ENCODE measurements at places on chromosomes 3 and 15.

DNA sequence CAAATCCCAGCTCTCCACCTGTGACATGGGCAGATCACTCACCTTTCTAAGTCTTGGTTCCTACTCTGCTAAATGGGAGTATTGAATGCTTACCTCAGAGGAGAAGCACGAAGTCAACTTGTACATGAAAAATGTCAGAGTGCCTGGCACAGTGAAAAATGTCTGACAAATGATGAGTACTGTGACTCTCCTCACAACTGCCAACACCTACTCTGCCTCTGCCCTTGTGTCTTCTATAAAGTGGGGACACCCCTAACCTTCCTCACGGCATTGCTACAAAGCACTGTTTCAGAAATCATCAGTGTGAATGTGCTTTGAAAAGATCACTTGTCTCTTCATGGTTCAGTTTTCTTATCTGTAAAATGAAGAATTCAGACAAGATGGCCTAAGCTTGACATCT, 940 bp upstream of the CCR1 start:
- DNase-seq = no peak

GRCh38 chr15:99113547-99114271, 8.8 kb downstream of the SYNM start:
- no peak for DNase-seq

- DNase-seq = no peak
Measured at GRCh38 chr15:42786978-42787377, 50.0 kb upstream of the CDAN1 start.

- no peak for DNase-seq
Measured at GRCh38 chr3:49998326-49998725, 58.4 kb downstream of the RBM6 start.

- no peak for DNase-seq
Measured at GRCh38 chr3:9149566-9149965, 99.9 kb downstream of the SRGAP3 start.

DNA sequence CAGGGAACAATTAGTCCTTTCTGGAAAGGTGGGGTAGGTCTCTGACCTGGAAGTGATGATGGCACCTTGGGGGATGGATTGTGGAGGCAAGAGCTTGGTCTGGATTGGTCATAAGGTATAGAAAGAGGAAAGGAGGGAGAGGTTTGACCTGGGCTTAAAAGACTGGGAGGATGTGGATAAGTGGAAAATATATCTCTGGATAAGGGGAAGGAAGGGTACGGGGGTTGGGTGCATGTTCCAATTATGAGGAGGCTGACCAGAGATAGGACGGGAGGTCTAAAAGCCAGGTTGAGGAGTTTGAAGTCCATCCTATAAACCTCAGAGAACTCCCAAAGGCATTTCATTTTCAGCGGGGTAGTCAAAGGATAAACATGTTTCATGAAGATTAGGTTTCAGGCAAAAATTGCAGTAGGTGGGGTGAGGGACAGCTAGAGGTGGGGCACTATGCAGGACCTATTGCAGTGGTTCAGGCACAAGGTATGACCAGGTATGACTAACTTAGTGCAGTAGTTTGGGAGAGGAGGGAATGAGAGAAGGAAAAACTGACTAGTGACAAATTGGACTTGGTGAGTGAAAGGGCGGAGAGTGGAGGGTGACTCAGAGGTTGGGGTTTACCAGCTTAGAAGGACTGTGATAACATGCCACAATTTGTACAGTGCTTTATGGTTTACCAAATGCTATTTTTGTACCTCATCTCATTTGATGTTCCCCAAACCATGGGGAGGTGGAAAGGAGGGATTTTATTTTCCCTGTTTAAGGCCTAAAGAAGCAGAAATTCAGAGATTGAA, 10.7 kb downstream of the PDE8A start:
- DNase-seq = peak; percentile 22

GRCh38 chr15:70385711-70386110, 288.0 kb upstream of the TLE3 start:
- no peak for DNase-seq

GRCh38 chr15:41996921-41997592, 23.8 kb downstream of the PLA2G4E start:
- DNase-seq = no peak

GRCh38 chr3:192892981-192893700, 24.5 kb downstream of the MB21D2 start:
- DNase-seq = peak; percentile 34

Measured in activated CD4-positive, alpha-beta T cell treated with anti-CD3 and anti-CD28 coated beads for 24 hours (primary cell).